ENCODE measurements at places on chromosomes 12 and 14.

GRCh38 chr12:105935981-105936380, 202.8 kb downstream of the NUAK1 start:
- no peak for DNase-seq

DNA sequence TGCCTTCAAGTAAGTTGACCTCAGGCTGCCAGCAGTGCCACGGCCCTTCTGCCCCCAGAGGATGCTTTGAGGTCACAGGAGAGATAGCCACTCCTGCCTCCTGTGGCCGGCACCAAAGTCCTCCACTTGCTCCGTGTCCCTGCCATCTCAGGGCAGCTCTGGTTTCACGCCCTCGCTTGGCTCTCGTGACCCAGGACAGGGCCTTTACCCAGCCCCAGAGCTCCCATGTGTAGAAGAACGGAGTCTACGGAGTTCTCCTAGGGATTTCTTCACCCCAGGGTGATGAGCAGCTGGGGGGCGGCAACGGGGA, 178.1 kb downstream of the ADGRD1 start:
- DNase-seq, result no peak

- no peak for DNase-seq
These were observed 33.6 kb downstream of the KCNA1 start for GRCh38 chr12:4943067-4943937.

- DNase-seq, result no peak
These were observed 1.8 kb downstream of the LYSET start for GRCh38 chr14:93186956-93187355.

DNA sequence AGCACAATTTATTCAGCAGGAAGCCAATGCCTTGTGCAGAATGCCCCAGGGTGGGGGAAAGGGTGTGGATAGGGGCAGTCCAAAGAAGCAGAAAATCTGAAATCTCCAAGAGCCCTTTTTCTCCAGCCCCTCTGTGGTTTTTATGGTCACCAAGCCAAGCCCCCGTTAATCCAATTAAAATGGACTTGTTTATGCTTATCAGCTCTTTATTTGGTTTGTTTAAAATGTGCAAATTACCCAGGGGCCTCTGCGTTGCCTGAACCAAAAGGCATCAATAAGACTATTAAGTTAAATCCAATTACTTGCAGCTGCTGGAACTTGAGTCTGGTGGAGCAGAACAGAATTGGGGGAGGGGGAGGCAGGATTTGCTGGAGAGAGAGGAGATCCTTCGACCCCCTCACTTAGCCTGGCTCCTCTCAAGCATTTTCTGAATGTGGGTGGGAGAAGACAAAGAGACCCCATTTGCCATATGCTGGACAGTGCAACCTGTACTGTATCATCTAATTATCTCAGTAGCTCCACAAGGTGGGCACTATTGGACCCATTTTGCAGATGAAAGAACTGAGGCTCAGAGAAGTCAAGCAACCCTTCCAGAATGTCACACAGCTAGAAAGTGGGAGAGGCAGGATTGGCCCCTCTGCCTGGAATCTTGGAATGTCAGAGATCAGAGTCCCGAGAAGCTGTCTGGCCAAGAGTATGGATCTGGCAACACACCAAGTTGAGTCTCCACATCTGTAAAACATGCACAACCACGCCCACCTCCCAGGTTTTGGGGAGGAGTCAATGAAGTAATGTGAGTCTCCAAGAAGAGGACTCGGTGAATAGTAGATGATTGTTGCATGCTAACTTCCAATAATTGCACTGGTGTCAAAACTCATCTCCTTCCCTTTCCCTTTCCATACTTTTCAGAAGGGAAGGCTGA, 66.9 kb downstream of the CMKLR1 start:
- DNase-seq, result no peak

- DNase-seq, result no peak
These were observed 101.8 kb downstream of the CNTN1 start for GRCh38 chr12:40794087-40794486.

DNA sequence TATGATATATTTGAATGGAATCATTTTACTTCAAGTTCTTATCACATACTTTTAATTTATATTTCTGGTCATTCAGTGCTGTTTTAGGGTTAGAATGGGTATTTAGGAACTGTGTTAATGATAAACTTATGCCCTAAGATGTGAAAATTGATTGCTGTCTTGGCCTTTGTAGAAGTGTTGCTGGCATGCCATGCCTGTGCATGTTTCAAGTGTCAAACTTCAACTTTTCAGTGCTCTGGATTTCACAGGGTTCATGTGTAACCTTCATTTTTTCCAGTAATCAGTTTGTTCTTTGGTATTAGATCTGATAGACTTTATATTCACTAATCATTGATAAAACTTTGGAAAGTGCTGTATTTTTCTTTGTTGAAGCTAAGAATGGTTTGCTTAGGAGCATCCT, 36.6 kb downstream of the YLPM1 start:
- DNase-seq, result no peak

DNA sequence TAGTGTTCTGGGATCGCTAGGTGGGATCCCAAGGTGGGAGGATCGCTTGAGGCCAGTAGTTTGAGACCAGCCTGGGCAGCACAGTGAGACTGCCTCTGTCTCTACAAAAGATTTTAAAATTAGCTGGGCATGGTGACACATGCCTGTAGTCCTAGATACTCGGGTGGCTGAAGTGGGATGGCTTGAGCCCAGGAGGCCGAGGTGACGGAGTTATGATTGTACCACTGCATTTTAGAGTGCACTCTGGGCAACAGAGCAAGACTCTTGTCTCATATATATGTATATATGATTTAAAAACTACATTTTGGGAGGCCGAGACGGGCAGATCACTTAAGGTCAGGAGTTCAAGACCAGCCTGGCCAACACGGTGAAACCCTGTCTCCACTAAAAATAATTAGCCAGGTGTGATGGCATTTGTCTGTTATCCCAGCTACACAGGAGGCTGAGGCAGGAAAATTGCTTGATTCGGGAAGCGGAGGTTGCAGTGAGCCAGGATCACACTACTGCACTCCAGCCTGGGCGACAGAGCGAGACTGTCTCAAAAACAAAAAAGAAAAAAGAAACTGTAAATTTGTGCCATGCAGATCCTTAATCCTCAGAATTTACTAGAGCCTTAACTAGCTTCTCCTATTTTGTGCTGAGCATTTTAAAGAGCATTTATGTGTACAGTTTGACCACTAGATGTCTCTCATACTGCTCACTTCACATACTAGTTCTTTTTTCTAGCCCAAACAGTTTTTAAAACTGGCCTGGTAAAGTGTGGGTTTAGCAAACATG, 114.8 kb downstream of the MON2 start:
- no peak for DNase-seq

GRCh38 chr12:21613931-21614330, 9.3 kb upstream of the GYS2 start:
- DNase-seq, result no peak

- DNase-seq, result no peak
These were observed 155.0 kb downstream of the DAD1 start for GRCh38 chr14:22434030-22434429.

GRCh38 chr12:119446459-119446858, 111.9 kb downstream of the CCDC60 start:
- no peak for DNase-seq

DNA sequence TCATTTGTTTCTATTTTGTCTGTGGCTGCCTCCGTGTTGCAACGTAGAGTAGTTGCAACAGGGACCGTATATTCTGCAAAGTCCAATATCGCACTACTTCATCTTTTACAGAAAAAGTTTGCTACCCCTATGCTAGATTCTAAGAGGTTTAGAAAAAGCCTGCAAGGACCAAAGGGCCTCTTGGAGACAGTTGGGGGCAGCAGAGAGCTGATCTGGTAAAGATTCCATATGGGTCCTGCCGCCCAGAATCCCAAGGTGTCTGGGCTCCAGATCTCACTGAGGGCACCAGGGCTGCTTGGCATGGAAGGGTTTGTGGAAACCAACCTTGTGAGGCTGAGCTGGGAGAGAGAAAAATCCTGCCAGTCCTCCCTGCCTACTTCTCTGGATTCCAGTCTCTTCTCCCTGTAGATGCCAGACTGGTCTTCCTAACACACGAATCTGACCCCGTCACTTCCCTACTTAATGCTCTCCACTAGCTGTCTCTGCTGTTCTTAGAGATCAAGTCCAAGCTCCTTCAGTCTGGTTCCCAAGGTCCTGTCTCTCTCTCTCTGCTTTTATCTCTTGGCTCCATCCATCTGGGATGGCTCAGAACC, 74.6 kb downstream of the GLRX5 start:
- peak; percentile 26 for DNase-seq

GRCh38 chr12:112025808-112026375, 12.7 kb downstream of the ERP29 start:
- DNase-seq, result no peak

- DNase-seq, result peak; percentile 73
These were observed 1.8 kb downstream of the SMIM41 start for GRCh38 chr12:52081263-52081733.

- DNase-seq, result no peak
These were observed 8.8 kb downstream of the SERPINA1 start for GRCh38 chr14:94379291-94380224.

GRCh38 chr14:21476523-21476924, 235 bp downstream of the RAB2B start:
- DNase-seq, result no peak

GRCh38 chr14:31884776-31885379, 192.2 kb upstream of the ARHGAP5 start:
- no peak for DNase-seq

DNA sequence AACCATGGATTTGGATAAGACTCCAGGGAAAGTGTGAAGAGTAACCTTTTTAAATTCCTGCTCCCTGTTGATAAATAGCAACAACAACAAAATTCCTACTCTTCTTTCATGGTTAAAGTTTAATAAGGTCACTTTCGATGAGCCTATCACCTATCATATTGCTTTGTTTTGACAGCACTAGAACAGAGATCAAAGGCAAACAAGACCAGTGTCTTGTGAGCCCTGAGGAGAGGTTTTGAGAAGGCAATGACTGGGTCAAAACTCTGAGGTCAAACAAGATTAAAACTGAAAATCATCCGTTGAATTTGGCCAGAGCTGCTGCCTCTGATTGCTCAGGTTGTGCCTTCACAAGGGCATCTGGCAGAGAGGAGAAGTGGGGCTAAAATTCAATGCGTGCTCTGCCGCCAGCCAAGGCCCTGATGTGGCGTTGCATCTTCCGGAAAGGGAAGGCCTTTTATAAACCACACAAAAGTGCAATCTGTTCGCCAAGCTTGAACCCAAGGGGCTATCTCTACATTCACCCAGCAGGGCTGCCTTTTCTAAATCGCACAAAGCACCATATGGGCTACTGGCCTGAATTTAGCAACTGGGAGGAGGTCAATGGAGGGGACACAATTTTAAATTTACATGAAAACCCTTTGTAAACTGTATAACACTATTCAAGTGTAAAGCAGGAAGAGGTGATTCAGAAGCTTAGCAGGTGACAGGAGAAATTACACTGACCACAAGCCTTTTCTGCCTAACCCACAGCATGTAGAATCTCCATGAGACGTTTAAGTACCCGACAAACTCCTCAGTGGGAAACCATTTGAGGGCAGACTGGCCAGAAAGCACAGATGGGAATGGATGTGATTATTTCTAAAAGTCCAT, 140.8 kb downstream of the DAD1 start:
- no peak for DNase-seq

- DNase-seq, result peak; percentile 78
These were observed 42.0 kb downstream of the NCOR2 start for GRCh38 chr12:124525455-124525854.

DNA sequence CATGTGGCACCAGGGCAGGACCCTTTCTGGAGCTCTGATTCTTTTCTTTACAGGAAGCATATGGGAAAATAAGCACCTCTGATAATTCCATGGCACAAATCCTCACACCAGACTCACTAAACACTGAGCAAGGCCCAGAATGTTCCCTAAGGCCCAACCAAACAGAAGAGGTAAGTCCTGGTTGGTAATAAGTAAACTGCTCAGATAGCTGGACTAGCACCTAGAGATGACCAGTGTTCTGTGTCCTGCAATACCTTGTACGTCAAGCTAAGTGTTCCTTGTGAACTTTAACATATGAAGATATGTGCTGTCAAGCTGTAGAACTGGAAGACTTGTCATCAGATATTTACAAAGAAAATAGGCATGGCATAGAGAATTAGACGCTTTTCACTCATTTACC, 186.7 kb downstream of the ESR2 start:
- no peak for DNase-seq

DNA sequence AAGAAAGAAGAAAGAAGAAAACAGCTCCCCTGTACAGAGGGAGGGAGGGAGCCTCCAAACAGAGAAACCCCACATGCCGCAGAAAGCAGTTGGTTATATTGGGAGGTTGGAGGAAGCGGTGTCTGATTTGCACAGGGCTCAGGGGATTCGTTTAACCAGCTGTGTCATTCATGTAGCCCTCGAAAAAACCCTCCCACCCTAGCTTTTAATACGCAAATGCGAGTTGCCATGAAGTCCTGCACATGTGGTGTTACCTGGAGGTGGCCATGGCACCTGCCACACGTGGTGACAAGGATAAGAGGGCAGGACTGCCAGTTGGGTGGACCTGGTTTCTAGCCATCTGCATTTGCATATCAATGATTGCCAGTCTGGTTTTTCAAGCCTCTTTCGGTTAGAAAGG, 40.9 kb downstream of the TMEM30B start:
- no peak for DNase-seq

DNA sequence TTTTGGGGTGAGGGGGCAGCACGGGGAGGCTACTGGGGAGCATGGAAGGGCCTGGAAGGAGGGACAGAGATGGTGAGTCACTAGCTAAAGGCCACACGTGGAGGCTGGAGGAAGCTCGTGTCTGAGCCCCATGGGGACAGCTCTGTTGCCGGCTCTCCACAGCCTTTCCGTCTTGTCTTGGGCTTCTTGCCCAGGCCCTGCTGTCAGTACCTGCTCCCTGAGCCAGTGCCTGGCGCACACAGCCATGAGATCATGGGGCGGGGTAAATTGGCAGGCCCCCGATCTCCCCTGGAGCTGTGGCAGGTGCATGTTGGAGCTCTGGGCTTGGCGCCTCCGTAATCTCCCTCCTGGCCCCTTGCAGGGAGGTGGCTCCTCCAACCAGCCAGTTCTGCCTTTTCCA, 16.1 kb upstream of the KRT80 start:
- peak; percentile 76 for DNase-seq

DNA sequence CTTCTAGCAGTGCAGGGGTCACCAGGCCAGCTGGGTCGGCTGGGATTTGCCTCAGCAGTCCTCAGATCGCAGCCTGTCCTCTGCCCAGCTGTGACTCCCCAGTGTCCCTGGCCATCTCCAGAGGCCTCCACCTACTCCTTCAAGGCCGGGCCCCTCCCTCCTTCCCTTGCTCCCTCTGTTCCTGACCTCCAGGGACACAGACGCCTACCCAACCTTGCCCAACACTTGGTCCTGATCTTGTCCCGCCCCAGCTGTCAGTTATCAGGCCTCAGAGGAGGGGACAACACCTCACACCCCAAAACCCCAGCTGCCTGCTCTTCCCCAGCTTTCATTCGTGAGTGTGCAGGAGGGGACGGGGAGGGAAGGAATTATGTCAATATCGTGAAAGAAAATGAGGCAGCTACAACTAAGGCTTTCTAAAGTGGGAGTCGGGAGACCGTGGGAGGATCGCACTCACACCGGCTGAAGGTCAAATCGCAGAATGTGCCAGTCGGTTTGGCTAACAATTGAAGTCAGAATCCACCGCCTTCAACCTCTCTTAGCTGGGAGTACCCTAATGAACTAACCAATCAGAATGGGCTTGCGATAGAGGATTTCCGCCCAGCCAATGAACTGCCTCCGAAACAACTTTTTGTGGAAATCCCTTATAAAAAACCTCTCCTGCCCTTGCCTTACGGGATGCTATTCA, 9.4 kb upstream of the PLBD2 start:
- no peak for DNase-seq

Data from femur (tissue), 1 donor.